ENCODE measurements at places on chromosomes 7 and 10. TPM values are rescaled to one million over a fixed set of nuclear protein-coding genes. Genes with fewer than 3 reads are reported as not detected.

Gene PRKCQ
- 17.1 TPM for polyA plus RNA-seq

Gene PNLIPRP1
- polyA plus RNA-seq = not detected

Gene PHKG1
- polyA plus RNA-seq = 30.4 TPM

Gene TFR2
- 0.23 TPM for polyA plus RNA-seq

Gene NET1
- polyA plus RNA-seq = 101 TPM

Gene MKX
- polyA plus RNA-seq = 6.8 TPM

Gene AKR1C8
- not detected for polyA plus RNA-seq

Gene CCDC71L
- polyA plus RNA-seq = 4.5 TPM

Gene TSPAN12
- 96.0 TPM for polyA plus RNA-seq

Gene SLC16A9
- 4.3 TPM for polyA plus RNA-seq

Gene PNLIP
- polyA plus RNA-seq = not detected

Gene SPDYE2
- not detected for polyA plus RNA-seq

Gene ARHGAP22
- polyA plus RNA-seq = 3.4 TPM

Gene ARL5B
- 33.6 TPM for polyA plus RNA-seq

Gene TAS2R5
- 2.2 TPM for polyA plus RNA-seq

Gene EBF3
- polyA plus RNA-seq = 81.7 TPM

Gene SEMA3C
- 125 TPM for polyA plus RNA-seq

Gene RRP12
- 17.7 TPM for polyA plus RNA-seq

Gene OR6V1
- not detected for polyA plus RNA-seq

Gene ZNF775
- polyA plus RNA-seq = 6.0 TPM

Gene SLC29A3
- 3.5 TPM for polyA plus RNA-seq

Gene APBB1IP
- 2.0 TPM for polyA plus RNA-seq

Gene FAM237B
- not detected for polyA plus RNA-seq

Gene AMZ1
- polyA plus RNA-seq = 0.73 TPM

Gene FAM180A
- not detected for polyA plus RNA-seq

Gene SSBP1
- polyA plus RNA-seq = 118 TPM

Gene ASB10
- polyA plus RNA-seq = 3.3 TPM

Gene FHIP2A
- 20.1 TPM for polyA plus RNA-seq

Gene CPA2
- polyA plus RNA-seq = 0.45 TPM

Gene STEAP4
- 9.2 TPM for polyA plus RNA-seq

Gene HOGA1
- polyA plus RNA-seq = 0.86 TPM

Gene DDC
- polyA plus RNA-seq = 0.46 TPM

Gene PAX4
- not detected for polyA plus RNA-seq

Gene UPK3BL2
- 4.5 TPM for polyA plus RNA-seq

Gene AASS
- polyA plus RNA-seq = 12.7 TPM

Gene GJC3
- polyA plus RNA-seq = 0.70 TPM

Gene AQP1
- 135 TPM for polyA plus RNA-seq

All from muscle of arm (tissue), 14 donors.